Right hindlimb (tissue), 1 donor: ENCODE measurements at places on chromosomes 16 and 17.

- no peak for DNase-seq
Observed at GRCh38 chr16:13923703-13924298, 3.8 kb downstream of the ERCC4 start.

DNA sequence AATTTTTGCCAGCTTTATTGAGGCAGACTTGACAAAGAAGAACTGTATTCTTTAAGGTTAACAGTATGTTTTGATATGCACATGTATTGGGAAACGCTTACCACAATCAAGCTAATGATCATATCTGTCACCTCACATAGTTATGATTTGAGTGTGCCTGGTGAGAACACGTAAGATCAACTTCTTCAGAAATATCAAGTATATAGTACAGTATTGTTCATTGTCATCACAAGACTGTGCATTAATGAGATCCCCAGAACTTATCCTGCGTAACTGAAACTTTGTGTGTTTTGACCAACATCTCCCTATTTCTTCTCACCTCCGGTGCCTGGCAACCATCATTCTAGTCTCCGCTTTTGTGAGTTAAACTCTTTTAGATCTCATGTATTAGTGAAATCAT lies 756.4 kb upstream of the EEF2KMT start:
- no peak for DNase-seq

DNA sequence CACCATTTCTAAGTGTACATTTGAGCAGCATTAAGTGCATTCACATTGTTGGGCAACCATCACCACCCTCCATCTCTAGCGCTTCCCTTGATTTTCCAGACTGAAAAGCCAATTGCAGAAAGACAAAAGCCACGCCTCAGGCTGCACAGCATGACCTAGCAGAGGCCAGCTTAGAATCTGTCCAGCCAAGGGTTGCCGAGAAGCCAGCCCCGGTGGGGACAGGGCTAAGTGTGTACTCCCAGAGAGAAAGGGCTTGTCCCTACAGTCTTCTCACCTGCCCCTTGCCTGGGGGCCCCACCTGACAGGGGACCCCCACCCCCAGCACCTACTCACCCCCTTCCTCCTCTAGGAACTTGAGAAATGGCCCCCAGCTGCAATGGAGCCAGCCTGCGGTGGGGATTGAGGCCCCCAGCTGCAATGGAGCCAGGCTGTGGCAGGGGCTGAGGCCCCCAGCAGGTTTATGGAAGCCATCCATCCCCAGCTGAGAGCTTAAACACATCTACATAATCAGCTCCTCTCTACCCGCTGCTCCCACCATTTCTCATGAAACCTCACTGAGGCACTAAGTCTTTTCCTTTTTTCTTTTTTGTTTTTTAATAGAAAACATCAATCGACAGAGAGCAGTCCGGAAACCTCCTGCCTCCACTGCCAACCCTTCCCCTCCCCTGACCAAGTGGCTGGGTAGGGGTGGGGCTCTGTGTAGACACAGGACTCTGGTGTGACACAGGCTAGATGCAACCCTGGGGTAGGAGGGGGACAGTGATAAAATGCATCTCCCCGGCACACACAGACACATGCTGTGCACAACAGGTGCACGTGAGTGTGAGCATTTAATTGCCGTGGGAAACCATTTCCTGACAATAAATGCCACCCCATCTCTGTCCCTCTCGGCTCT lies 77.9 kb downstream of the CCT6B start:
- DNase-seq = no peak

GRCh38 chr17:66836063-66837005 lies 1.4 kb downstream of the CACNG5 start:
- no peak for DNase-seq

DNA sequence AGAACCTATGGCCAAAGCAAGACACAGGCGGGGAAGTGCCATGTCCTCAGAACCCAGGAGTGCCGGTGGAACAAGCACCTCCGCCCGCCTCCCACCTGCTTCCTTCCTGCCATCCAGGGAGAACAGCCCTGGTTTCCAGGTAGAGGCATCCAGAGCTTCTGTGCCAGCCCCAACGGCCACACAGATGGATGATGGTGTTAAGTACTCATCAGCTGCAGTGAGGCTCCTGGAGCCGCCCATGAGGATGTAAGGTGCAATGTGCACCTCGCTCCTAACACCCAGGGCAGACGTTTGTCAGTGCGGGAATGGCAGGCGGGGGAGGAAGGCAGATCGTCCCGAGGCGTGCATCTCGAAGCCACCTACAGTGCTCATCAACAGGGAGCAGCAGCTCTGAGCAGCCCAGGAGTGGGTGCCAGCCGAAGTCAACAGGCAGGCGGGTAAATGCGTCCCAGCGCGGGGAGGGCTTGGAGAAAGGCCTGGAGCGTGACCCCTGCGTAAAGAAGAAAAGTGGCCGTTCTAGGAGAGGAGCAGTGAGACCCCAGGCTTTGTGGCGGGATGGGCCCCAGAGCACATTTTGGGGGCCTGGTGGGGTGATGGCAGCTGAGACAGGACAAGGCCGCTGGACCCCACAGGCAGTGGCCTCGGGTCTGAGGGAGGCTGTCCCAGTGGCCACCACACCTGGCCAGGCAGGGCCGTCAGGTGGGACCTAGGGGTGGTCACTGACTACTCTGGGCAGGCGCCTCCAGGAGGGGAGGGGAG lies 46.1 kb upstream of the ACSF3 start:
- no peak for DNase-seq

DNA sequence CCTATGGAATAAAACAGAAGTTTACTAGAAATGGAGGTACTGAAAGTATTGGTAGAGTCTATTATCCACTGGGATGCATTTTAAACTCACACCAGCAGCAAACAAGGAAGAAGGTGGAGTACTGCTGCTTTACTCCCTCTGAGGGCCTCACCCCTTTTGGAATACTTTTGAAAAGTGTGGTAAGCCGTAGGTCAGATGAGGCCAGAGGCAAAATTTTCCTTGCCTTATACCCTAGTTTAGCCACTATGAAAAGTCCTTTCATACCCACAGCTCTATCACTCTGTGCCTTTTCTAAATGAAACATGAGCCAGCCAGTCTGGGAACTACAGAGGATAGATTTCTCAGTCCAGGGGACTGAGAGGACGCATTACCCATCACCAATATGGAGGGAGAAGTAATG lies 14.0 kb downstream of the GDE1 start:
- DNase-seq = no peak

DNA sequence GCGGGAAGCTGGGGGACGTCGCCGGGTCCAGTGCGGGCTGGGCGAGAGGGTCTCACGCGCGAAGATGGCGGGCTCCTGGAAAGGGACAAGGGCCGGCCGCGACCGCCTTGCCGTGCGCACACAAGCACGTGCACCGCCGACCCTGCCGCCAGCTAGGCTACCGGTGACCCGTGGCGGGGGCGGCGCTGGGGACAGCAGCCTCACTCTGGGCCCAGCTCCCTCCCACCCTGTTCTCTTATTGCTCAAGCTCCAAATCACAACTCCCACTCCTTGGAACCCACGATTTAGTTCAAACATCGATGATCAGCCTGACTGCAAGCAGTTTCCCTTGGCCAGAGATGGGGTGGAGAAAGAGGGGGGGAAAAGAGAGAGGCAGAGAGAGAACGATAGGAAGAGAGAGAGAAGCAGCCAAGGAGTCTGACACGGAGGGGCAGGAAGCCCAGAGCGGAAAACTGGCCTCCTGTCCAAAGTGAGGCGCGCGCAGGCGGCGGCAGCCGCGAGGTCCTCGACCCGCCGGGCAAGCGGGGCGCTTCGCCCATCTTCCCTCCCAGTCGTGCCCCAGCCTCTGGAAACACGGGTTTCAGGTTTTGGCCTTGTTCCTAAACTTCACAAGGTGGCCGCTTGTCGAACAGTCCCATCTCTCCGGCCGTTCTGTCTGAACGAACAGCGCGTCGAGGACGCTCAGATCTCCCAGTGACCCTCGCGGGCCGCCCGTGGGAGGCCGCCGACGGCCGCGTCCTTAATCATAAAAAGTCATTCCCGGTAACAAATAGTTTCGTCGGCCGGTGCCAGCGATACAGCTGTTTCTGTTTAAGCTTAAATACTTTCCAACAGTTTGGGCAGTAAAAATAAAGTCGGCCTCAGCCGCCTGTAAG lies 1.7 kb upstream of the CBX8 start:
- peak; percentile 82 for DNase-seq

DNA sequence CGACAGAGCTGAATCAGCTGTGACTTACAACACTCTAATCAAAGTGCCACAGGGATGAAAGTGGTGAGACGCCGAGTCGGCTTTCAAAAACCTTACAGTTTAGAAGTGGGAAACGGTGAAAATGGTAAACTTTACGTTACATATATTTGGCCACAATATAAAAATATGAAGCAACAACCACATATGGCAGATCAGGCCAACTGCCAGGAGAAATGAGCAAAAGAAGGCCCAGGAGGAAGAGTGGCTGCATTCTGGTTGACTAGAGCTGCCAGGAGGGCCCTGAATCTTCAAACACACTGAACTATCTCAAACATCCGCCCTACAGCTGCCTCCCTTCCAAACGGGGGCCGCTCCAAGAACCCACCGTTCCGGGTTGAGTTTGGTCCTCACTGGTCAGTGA lies 56.3 kb downstream of the MRM3 start:
- no peak for DNase-seq

- DNase-seq = no peak
Observed at GRCh38 chr17:18018411-18018921, 20.5 kb downstream of the ATPAF2 start.

GRCh38 chr17:50948711-50949110 lies 82.6 kb upstream of the TOB1 start:
- DNase-seq = no peak

DNA sequence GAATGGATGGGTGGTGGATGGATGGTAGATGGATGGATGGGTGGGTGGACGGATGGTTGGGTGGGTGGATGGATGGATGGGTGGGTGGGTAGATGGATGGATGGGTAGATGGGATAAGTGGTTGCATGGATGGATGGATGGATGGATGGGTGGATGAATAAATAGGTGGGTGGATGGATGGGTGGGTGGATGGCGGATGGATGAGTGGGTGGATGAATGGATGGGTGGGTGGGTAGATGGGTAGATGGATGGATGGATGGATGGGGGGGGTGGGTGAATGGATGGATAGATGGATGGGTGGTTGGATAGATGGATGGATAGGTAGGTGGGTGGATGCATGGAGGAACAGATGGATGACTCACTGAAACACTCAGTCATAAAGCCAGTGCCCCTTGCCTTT lies 51.0 kb upstream of the FASN start:
- DNase-seq = no peak

DNA sequence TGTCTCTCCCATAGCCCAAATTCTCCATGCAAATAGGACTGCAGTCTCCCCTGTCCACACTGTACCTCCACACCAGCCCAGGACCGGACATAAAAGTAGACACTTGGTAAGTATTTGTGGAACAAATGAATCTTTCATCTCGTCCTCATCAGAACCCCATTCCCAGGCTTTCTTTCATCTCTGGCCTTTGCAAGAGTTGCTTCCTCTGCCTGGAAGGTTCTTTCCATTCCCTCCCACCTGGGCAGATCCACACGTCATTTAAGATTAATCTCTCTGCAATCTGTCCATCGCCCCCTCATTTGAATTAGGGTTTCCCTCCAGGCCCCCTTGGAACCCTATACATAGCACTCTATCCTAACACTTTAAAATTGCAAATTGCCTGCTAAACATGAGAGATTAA lies 3.9 kb upstream of the NXPH3 start:
- DNase-seq = no peak

GRCh38 chr17:36197387-36197703 lies 787 bp upstream of the CCL3L1 start:
- DNase-seq = no peak

GRCh38 chr17:37344519-37344918 lies 31.3 kb upstream of the C17orf78 start:
- DNase-seq = no peak

DNA sequence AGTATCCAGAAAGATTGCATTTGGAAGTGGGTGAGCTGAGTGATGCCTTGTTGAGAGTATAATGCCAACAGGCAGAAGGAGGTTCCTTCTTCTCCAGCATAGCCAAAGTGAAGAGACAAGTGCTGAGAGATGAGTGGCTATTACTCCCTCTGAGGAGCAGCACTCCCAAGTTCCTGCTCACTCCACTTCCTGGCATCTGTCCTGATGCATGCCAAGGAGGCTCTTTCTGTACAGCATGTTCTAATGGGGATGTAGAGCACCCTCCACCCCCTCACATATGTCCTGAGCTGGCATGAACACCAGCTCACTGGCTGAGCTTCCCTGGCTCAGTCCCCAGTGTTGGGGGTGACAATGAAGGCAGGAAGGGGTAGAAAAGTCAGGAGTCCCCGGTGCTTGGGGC lies 44.2 kb upstream of the DNAH9 start:
- DNase-seq = no peak

DNA sequence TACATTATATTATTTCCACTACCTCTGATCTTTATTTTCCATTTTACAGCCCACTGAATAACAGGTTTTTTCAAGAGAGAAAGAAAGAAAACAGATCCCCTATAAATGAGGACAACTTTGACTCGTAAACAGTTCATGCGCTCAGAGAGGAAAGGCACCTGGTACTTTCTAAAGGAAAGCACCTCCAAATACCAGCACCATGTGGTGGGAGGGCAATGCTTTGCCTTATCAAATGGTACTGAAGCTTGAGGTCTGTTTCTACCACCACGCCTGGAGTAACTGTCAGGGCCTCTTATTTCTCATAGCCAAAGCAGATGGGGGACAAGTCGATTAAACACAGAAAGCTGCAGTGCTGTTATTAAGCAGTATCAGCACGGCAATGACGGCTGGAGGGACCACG lies 510.3 kb upstream of the ZFHX3 start:
- DNase-seq = no peak

GRCh38 chr16:17018585-17018939 lies 452.2 kb downstream of the XYLT1 start:
- DNase-seq = no peak

DNA sequence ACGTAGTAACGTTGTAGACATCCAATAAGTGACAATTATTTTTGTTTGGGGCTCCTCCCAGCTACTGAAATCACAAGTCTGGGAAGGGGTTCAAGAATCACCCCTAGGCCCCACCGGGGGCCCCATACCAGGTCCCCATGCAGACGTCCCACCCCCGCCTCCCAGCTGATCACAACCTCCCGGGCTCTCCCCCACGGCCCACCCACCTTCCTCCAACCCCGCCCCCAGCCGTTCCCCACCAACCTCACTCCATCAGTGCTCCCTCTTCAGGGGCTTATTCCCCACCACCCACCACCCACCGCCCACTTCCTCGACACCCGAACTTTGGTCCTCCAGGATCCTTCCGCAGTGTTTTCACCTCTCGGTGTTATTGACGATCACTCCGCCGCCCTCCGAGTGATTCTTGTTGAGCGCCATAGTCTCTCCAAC lies 240 bp downstream of the WBP2 start:
- no peak for DNase-seq

- no peak for DNase-seq
Observed at GRCh38 chr16:27583634-27584033, 33.7 kb downstream of the KATNIP start.

DNA sequence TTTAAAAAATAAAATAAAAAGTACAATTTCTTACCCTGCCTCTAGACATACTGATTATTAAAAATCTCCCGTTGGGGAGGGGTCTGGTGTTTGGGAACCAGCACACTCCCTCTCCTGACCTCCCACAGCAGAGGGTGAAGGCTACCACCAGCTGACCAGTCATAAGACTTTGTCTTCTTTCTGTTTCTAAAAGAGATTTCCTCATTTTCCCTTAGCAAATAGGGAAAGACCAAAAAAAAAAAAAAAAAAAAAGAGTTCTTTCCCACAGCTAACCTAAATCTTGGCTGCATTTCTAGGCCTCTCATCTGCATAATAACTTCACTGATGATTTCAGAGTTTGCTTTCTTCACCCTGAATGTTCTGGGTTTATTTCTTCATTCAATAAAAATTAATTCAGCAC lies 30.3 kb downstream of the CDK5RAP3 start:
- DNase-seq = no peak
